CD4-positive, alpha-beta T cell treated with Interleukin-17A for 4 hours (primary cell): ENCODE measurements at places on chromosomes 7 and 10.

DNA sequence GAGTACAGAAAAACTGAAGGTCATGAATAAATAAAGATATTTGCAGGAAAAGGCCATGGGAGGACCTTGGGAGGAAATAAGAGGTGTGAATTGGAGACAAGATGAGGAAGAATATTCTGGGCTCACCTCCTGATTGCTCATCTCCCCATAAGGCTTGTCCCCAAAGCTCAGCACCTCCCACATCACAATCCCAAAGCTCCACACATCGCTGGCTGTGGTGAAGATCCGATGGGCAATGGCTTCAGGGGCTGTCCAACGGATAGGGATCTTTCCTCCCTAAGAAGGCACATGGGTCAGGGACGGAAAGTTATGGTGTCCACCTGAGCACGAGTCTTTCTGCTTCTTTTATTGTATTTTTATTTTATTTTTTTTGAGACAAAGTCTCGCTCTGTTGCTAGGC is 12.9 kb downstream of the ZYX start:
- DNase-seq: no peak

- no peak for DNase-seq
These were observed 177.9 kb downstream of the PLXNA4 start for GRCh38 chr7:132398253-132398925.

DNA sequence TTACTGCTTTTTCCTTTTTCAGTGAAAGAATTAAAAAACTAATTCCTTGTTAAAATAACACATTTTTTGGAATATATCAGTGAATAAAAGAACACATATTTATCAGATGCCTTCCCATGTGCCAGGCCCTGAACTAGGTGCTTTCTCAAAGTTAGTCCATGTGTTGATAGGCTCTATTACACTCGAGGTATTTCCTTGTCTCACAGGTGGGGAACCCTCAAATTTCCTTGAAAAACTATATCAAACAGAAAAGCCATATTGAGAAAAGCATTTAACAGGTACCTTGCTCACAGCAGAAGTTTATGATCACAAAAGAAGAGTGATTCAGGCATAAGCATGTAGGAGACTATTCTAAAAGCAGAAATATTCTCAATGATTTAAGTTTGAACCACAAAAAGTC is 75.6 kb upstream of the OGDHL start:
- DNase-seq: no peak

DNA sequence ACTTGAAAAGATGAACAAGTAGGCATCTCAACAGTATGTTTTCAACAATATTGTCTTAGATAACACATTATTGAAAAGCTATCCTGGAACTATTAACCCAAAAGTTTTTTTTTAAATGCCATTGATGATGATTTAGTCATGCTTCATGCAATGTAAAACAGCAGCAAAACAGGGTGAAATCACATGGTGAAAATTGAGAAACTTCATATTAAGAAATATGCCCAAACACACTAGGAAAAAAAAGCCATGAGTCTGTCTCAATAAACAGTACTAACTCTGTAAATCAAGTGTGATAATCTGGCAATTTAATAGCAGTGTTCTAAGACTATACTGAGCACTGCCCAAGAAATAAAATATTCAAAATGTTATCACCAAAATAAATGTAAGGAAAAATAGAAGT is 613.1 kb downstream of the KCNMA1 start:
- DNase-seq: no peak

DNA sequence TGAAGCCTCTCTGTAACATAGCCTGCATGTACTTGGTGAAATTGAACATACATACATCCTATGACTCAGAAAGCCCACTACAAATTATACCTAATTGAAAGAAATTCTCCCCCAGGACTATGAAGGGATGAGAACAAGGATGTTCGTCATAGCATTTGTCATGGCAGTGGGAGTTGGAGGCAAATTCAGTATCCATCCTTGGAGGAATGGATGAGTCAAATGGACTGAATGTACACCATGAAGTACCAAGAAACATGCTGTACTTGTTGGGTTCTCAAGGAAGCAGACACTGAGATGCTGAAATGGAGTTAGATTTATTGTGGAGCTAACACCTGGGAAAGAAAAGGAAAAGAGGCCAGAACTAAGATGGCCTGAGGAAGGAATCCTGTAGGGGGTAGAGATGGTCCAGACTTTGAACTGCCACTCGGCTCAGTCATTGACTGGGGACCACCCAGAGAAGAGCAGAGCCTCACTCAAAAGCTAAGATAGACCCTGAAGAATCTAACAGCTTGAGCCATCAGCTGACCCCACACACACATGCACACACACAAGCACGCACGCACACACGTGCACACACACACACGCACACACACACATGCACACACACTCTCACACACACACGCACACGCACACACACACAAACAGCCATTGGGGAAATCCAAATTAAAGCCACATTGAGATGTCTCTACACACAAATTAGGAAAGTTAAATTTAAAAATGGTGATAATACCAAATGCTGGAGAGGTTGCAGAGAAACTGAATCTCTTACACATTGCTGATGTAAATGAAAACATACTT is 22.3 kb downstream of the AOC1 start:
- no peak for DNase-seq

DNA sequence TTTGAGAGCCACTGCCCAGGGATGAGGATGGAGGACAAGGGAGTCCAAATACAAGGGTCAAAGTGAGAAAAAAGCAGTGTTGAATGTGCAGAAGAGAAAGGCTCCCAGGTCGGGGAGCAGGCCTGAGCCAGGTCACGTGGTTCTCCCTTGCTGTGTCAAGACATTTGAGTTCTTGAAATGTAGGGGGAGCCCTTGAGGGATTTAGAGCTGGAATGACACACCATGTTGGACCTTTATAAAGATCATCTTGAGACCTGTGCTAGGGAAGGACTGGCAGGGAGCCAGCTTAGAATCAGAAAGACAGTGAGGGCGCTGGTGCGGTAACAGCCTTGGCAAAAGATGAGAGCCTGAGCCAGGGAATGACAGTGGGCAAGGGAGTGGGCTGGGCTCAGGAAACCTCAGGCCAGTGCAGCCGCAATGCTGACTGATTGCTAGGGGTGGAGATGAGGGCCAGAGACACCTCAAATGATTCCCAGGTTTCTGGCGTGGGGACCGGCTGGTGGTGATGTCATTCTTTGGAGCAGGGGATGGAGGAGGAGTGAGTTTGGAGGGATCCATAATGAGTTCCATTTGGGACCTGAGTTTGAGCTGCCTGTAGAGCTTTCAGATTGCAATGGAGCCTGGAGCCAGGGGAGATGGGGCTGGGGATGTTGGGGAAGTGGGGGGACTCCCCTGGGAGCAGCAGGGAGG is 120.1 kb downstream of the PTPN20 start:
- DNase-seq: no peak

DNA sequence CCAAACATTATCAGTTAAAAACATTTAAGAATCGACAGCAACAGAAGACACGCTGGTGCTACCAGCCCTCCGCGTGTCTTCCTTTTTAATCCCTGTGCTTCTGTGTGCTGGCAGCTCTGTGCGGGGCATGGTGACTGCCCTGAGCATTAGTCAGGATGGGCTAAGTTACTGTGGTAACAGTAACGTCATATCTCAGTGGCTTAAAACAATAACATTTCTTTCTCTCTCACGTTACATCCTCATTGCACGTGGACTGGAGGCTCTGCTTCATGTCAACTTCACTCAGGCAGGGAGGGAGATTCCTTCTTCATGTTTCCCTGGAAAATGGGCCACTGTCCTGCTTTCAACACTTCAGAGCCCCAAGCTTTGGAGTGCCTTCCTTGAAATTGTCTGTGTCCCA is 378.5 kb downstream of the CCSER2 start:
- no peak for DNase-seq

- DNase-seq: no peak
These were observed 86.3 kb upstream of the AHR start for GRCh38 chr7:17212188-17212587.

DNA sequence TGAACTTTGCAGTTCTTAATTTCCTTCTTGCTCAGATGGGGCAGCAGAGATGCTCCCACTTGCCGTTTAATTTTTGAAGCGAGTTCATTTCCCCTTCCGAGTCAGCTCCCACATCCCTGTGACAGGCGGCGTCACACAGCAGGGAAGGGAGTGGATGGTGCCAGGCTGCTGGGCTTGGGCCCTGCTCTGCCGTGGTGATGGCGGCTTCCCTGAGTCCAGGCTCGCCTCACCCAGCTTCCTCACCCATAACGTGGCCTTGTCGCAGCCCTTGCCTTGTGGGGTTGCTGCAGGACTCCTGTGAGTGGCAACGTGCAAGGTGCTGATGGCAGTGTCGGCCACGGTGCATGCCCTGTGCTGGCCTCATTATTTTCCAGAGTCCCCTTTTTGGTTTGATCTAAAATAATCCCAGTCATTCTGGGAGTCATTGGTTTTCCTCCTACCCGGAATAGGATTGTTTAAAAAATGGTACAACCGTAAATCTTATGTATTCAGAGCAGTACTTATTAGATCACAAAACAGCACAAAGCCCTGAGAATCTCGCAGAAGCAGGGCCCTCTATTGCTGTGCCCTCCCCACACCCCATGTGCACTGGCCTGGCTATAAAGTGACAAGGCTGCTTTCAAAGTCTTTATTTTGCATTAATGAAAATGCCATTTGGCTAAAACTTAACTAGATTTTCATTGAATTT is 260.1 kb downstream of the WDR37 start:
- no peak for DNase-seq

DNA sequence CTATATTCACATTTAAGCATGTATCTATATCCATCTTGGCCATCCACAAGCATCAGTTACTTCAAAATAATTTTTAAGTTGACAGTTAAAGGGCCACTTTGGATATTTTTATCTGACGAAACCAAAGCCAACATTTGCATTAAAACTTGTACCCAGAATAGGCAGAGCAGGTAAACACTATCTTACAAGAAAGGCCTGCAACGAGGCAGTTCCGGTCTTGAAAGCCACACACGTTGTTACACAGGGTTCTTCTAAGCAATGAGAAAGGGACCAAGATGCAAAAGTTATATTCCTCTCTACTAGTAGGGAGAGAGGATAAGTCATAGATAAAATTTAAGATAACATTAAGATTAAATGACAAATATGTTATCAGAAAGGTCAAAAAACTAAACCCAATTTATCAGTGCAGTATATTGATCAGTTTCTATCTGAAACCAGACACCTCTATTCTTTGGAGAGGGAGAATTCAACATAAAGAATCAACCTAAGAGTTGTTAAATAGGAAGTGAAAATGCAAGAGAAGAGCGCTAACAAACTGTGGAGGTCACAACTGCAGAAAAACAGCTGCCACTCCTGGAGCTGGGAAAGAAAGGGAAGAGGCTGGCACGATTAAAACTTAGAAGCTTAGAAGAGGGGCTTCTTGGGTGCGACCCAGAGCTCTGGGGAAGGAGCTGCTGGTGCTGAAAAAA is 701.3 kb downstream of the TNS3 start:
- no peak for DNase-seq

GRCh38 chr10:104648421-104648820 is 7.3 kb downstream of the SORCS3 start:
- DNase-seq: no peak

- peak; percentile 42 for DNase-seq
These were observed 3.8 kb upstream of the STN1 start for GRCh38 chr10:103921750-103922195.

DNA sequence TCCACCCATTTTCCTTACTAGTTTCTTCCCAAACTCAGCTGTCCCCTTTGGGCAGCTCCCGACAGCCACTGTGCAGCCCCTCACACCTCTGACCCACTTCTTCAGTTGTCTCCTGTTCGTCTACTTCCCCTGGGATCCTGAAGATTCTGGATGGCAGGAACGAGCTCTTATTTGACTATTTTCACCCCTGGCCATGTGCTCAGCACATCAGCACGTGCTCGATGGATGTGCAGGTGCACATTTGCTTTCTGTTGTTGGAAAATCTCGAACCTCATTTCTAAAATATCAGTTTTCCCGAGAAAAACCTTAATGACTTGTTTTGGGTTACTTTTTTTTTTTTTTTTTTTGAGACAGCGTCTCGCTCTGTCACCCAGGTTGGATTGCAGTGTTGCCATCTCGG is 31.8 kb upstream of the RBM33 start:
- no peak for DNase-seq

GRCh38 chr7:121271916-121272315 is 56.9 kb upstream of the WNT16 start:
- no peak for DNase-seq
